ENCODE measurements at places on chromosomes 7 and 10.

DNA sequence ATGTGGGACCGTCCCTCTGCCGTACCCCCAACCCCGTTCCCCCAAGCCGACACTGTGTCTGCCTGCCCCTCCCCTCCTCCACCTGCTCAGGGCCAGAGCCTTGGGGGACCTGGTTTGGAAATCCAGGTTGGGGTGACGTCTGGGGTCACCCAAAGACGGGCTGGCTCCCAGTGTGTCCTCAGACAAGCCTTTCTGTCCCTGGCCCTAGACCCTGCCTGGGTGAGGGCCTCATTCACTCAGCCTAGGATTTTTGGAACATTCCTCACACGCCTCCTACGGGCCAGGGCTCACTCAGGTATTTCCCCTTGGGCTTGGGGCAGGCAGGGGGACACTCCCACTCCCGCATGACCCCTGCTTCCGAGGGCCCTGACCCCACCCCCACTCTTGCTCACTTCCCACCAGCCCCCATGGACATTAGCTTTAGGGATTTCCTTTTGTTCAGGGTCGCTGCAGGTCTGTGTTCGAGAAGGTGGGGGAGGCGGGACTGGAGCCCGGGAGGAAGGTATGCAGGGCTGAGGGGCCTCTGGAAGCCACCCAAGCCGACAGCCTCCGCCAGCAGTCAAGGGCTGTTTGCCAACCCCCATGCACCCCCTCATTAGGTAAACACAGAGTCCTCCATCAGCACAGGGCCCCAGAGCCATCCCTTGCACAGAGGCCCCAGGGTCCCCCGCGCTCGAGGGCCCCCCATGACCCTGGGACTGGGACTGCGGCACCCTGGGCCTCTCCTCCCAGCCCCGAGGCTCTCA is 35.1 kb downstream of the PDGFA start:
- no peak for DNase-seq

DNA sequence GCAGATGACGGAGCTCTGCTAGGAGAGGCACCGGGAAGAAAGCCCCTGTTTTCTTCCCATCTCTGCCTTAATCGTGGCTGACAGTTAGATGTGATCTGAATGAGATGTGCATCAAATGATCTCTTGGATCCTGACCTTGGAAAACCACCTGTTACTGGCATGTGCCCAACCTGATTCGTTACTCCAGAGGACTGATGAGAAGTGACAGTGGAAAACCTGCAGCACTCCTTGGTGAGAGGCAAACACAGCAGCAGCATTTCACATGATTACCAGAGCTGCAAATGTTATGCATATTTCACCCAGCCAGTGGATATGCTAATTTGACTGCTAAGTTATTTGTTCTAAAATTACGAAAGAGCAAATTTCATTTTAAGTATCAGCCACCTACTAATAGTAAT is 95.3 kb downstream of the PTPRN2 start:
- DNase-seq: no peak

DNA sequence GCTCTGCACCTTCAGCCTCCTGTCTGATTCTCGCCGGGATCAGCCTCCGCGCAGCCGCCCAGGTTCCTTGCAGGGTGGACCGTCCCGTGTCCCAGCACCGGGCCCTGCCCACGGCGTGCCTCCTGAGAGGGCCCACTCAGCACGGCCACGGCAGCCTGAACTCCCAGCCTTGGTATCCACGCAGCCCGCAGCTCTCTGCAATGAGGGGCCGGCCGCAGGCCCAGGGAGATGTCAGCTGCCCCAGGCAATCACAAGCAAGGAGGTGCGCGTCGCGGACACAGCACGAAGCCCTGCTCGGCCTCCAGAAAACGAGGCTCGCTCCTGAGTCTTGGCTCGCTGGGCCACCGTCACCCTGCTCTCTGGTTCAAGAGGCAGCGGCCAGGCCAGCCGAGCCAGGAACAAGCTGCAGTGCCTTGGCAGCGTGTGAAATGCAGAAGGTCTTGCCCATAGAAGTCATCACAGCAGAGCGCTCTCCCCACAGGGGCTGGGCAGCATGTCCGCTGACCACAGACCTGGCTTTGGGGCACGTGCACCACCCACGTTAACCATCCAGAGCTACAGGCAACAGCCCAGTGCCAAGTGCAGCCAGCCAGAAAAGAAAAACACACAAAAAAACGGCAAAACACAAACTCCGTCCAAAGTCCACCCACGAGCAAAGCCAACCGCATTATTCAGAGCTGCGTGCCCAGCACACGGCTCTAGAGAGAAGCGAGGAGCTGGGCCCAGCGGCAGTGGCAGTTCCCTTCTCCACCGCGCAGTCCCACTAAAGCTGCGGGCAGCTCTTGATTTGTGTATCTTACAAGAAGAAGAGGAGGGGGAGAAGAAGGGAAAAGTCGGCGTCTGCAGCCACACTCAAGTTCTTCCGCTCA is 13.9 kb downstream of the GPER1 start:
- DNase-seq: no peak

DNA sequence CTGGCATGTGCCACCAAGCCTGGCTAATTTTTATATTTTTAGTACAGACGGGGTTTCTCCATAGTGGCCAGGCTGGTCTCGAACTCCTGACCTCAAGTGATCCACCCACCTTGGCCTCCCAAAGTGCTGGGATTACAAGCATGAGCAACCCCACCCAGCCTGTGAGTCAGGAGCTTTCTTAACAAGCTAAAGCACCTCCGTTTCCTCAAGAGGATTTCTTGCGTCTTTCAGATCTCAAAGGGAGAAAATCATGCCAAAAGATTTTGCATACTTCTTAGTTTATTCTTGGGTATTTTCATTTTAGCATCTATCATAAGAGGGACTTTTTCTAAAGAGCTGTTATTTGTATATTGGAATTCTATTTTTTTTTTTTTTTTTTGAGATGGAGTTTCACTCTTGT is 47.9 kb upstream of the FOXK1 start:
- DNase-seq: no peak

- no peak for DNase-seq
Measured at GRCh38 chr7:24325708-24326107, 41.7 kb downstream of the NPY start.

DNA sequence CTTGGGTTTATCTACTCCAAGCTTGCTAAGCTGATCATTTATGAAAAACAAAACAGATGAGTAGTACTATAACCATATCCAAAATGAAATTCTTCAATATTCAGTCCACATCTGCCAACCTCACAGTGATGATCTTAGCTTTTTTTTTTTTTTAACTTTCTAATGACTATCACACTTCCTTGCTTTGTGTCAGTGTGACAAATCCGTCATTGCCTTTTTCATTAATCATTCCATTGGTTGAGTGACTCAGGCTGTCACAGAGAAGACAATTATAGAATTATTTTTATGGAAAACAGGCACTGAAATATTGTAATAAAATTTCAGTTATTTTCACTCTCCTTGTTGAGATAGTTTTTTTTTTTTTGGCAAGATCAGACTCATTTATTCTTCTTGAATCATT is 70.7 kb downstream of the CPVL start:
- DNase-seq: no peak

DNA sequence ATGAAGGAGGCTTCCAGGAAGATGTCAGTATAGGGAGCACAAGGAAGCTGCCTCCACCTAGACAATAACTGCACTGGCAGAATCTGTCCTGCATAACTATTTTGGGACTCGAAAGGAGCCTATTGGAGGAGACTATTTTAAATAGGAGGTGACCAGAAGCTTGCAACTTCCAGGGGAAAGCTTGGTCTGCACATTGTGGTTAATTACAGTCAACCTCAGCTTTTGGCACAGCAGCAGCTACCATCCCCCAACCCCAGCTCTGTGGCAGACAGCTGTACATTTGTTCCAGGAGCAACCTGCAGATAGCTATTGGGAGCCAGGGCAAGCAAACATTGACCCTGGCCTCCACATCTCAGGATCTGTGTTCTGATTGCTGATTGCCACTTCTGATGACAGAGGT is 46.3 kb upstream of the NANOS1 start:
- DNase-seq: peak; percentile 15

DNA sequence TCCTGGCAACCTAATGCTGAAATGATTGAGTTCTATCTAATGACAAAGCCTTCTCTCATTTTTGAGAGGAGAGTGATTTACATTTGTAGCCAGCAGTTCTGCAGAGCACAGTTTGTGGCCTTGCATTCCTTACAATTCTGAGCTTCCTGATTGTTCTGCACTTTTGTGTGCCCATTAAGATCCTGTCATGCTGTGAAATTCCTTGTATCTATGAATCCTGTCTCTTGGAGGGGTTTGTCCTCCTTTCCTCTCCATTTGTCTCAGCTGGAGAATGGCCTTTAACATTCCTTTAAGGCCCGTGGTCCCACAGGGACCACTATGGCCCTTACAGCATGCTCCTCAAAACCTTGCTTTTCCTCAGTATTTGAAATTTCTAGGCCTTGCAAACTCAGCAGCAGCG is 10.4 kb downstream of the KLHL7 start:
- no peak for DNase-seq

DNA sequence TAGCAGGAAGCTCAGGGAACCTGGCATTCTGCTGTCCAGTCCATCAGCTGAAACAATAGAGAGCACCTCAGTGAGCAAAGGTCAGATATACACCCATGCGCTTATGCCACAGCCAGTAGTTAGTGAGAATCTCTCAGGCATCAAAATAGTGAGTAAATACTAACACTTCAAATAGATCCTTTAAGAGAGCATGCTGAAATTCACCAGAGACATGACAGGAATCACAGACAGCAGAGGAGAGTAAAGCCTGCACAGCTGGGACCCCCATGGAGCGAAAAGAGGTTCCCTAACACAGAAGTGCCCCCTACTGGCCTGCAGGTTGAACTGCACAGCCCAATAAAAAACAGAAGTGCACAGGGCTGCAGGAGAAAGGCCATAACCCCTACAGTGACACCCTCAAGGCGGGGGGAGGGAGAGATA is 57.6 kb upstream of the ANTXRL start:
- no peak for DNase-seq

DNA sequence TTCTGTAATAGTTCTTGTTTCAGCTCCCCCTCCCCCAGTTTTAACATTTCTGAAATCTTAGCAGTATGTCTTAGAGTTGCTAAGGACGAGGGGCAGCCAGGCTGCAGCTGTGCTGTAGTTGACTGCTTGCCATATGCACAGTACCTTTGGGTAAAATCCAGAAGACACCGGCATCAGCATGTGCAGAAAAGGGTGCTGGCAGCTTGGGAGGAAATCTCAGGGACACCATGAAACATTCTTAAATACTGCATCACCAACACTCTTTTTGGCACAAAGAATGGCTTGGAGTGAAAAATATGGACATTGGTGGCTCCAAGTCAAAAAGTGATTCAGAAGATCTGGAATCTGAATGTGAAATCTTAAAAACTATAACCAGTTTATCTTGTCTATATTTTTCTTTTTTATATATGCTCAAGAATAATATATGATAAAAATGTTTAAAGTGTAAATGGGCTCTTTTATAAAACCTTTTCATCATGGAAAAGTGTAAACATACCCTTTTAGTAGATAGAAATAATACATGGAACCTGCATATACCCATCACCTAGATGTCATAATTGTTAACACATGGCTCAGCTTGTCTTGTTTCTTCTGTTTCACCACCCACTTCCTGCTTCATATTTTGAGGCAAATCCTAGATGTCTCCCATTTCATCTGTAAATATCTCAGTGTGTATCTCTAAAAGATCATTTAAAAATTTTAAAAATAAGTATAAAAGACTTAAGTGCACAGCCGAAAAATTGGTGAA is 34.4 kb upstream of the ARMS2 start:
- DNase-seq: no peak

DNA sequence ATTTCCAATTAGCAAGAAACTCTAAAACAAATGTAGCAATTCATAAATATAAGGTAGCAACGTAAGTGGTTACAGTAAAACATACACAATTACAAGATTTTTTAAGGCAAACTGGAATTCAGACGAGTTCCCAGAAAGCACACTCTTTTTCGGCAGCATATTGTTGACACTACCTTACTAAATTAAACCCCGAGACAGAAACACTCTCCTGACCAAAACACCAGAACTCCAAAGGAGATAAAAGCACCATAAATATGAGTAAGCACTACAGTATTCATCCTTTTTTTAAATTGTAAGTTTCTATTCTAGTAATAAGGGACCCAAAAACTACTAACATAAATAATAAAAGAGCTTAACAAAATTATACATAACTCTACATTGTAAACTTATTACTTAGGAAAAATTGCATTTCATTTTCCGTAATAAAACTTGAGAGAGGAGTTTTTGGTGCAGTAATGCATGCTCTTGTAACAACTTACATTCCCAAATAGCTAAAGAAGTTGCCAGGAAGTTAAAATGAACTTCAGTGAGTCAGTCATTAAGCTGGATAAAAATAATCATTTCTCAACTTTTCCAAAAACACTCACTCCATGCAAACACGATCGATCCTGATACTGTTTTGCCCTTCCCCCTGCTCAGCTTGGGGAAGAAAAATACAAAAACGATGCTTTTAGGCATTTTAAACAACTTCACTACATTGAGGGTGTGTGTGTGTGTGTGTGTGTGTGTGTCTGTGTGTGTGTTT is 2.0 kb downstream of the PIP4K2A start:
- no peak for DNase-seq

DNA sequence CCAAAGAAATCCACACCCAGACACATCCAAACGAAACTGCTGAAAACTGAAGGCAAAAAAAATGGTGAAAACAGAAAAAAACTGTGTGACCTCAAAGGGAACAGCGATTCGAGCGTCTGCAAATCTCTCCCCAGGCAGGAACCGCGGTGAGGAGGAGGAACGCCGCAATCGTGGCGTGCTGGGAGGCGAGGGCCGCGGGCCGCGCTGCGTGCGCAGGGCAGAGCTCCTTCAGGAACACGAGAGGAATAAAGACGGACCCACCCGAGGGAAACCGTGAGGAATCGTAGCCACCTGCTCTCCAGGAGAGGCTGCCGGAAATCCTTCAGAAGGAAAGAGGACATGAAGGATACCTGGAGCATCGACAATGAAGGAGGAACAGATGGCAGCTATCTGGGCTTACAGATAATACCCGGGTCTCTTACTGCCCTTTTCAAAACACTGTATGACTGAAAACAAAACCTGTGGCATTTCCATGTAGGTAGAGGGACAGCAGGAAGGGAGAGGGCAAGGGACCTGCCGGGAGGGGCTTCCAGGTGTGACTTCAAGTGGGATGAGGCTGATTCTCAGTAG is 266.0 kb downstream of the MAD1L1 start:
- DNase-seq: peak; percentile 59

DNA sequence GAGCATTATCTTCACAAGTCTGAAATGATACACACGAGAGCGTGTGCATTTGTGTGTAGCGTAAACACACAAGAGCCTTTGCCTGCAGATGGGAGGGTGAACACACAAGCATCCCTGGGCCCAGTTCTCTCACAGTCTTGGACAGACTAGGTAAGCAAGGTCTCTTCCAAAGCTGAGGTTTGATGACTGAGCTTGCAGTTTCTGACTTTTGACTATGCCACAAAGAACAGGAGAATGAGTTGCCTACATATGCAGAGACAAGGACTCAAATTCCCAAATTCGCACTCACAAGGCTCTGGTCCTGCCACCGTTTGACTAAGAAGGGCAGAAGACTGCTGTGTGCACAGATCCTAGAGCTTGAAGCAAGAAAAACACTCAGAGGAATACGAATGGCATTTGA is 55.8 kb downstream of the FAM53B start:
- DNase-seq: no peak
